ENCODE measurements at places on chromosomes 5 and 9.

DNA sequence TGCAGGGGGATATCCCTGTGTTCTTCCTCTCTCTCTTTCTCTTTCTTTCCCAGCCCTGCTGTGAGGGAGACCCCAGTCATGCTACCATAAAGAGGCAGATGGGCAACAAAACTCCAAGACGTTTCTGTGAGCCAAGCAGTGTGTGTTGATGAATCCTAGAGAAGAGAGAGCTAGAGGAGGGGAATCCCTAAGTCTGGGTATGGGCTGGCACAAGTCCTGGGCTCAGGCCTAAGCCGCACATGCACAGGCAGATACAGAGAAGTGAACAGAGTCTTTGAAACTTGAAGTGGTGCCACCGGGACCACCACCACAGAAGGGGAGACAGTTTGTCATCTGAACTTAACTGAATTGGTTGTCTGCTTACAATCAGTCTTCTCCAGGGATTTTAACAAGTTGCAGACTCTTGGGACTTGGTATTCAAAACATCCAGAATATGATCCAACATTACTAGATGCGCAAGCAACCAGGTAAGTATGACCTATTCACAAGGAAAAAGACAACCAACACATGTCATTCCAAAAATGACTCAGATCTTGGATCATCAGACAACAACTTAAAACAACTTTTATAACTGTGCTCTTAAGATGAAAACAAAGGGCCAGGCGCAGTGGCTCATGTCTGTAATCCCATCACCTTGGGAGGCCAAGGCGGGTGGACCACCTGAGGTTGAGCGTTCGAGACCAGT, 10.4 kb upstream of the FAM120A start:
- DNase-seq: no peak

- no peak for DNase-seq
Observed at GRCh38 chr9:86093788-86094555, 5.4 kb downstream of the GOLM1 start.

GRCh38 chr5:18244309-18244708, 610.0 kb downstream of the TAF11L14 start:
- DNase-seq: no peak

GRCh38 chr5:119943148-119943547, 313.8 kb downstream of the FAM170A start:
- DNase-seq: no peak

DNA sequence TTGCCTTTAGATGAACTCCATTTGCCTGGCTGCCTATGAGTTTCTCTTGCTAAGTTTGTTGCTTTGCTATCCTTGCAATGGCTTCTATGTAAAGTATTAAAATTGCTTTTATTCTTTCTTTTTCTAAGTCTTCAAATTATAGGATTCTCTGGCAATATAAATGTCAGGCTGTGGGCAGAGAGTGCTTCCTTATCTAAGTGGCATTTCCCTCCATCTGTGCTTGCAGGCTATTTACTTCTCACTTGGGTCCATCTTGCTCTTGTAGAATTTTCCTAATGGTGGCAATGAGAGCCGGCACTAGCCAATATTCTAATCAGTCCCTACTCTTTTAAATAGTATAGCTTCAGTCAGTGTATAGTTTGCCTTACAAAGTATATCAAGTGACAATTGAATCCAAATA, 63.3 kb downstream of the FAM174A start:
- no peak for DNase-seq

DNA sequence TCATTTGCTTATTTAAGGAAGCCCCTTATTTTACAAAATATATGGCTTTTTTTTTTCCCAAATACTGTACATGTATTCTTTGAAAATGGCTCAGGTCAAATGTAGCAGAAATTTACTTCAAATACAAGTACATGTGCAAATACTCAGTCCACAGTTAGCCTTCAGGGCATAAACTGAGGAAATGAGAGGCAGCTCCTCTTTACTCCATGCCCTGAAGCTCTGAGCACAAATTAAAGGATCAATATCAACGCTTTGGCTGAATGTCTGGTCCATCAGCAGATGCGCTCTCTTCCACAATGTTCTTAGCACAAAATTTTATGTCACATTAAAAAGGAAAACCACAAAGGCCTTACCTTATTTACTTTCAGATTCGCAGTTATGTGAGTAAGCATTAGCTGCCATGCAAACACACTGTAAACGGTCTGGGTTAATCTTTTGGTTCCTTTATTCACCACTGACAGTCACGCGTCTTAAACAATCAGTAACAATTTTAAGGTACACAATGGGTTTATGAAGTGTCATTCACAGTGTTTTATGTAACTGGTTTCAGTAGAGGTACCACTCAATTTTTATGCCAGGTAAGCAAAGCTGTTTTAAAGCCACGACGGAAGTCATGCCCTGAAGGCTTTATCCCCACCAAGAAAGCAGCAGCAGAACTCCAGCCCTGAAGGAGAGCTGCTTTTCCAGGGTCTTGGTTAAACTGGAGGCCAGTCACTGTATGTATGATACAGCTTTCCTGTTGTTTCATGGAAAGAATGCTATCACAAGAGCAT, 103.4 kb downstream of the OTULIN start:
- DNase-seq: no peak

- DNase-seq: no peak
Observed at GRCh38 chr9:5871785-5872184, 18.9 kb upstream of the MLANA start.

DNA sequence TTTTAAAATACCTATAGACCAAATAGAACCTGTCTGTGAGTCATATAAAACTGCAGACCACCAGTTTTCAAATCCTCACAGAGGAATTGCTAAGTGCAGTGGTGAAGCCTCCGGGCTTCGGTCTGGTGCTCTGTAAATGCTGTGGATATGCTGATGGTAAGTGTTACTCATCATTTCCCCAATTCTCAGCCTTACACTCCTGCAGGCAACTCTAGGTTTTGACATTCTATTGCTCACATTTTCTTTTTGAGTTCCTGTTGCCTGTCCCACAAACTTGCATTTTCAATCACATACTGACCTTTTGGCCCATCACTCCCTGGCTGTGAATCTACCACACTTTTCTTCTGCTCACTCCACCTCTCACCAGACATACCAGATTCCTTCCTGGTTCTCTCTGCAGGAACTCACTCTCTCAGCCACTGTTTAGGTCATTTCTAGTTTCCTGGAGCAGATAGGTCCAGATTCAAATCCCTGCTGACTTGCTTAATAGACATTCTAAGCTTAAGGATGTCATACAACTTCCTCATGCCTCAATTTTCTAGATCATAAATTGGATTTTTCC, 192.9 kb downstream of the RAB3C start:
- DNase-seq: no peak

GRCh38 chr5:89268460-89268859, 385.5 kb upstream of the MEF2C start:
- DNase-seq: no peak

DNA sequence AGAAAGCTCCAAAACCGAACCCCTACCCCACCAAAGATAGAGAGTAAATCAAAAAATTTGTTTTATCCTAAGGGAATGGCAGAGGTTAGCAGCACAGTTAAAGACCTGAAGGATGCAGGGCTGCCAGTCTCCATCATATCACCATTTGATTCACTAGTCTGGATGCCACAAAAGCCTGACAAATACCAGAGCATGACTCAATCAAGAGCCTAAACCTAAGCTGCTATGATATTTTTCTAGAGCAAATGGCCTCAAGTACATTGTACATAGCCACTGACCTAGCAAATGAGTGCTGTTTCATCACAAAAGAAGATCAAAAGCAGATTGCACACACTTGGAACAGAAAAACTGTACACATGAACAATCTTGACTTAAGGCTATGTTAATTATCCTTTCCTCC, 48.0 kb downstream of the DPYSL3 start:
- DNase-seq: no peak

GRCh38 chr9:18941060-18941740, 91.8 kb downstream of the SAXO1 start:
- no peak for DNase-seq

GRCh38 chr9:108704156-108704852, 151.5 kb downstream of the ACTL7B start:
- no peak for DNase-seq

DNA sequence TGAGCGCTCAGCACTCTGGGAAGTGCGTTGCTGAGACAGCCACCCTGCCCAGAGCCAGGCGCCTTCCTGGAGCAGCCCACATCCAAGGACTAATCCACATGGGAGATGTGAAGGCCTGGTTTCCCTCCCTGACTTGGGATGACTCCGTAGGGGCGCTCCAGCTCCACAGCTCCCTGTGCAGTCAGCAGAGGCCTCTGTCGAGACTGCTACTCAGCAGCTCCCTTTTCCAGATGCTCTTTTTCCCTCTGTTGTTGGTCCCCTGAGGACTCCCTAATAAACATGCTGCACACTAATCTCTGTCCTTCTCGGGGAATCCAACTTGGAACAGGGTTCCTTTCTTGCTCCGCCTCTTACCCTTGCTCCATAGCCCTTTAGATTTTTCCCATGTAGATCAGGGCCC, 237.3 kb downstream of the ZSWIM6 start:
- no peak for DNase-seq

- no peak for DNase-seq
Observed at GRCh38 chr5:36657563-36657995, 51.2 kb downstream of the SLC1A3 start.

DNA sequence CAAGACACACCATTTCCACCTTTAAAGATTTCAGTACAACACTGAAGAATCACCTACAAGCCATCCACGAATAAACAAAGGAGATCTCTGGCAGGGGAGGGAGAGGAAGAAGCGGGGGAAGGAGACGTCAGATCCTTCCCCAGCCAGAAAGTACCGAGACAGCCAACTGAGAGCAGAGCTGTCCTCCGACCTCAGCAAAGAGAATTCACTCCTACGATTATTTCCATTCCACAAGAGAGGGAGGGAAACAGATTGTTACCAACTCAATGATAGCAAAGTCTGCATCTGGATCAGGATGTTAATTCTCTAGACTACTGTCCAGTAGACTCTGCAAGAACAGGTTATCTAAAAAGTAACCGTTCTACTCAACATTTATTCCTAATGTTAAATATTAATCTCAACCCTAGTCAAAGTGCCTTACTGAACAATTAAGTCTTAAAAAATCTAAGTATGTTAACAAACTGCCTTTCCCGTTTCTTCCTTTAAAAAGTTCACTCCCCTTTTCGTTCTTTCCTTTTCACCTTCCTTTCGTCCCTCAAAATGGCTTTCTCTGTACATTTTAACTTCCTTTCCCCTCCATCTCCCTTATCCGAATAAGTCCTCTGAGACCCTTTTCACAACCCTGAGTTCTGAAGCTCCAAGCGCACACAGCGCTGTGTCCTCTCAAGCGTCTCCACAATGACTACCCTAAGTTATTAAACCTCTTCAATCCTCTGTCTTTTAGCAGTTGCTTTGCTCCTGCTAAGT, 1.4 kb downstream of the CHD1 start:
- DNase-seq: no peak

- no peak for DNase-seq
Observed at GRCh38 chr9:68683433-68683832, 21.6 kb upstream of the PIP5K1B start.

- DNase-seq: no peak
Observed at GRCh38 chr5:87788416-87788815, 375.7 kb upstream of the CCNH start.

DNA sequence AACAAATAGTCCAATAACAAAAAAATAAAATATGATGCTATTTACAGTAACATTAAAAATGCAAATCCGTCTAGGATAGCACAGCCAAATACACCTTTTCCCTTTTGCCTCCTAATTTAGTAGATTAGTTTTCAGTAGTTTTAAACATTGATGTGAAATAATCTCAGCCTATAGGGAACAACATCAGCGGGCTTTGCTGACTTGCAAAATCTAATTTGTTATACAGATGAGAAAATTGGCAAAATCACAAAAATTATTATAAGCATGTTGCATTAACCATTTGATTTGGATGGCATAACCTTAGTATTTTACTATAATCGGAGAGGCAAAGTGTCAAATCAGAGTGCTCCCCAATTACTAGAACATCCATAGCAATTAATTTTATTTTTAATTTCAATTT, 563.5 kb downstream of the CDH18 start:
- DNase-seq: no peak

GRCh38 chr9:101904845-101905244, 166.4 kb upstream of the GRIN3A start:
- DNase-seq: no peak

- DNase-seq: no peak
Observed at GRCh38 chr9:34499076-34499475, 23.7 kb downstream of the ENHO start.

DNA sequence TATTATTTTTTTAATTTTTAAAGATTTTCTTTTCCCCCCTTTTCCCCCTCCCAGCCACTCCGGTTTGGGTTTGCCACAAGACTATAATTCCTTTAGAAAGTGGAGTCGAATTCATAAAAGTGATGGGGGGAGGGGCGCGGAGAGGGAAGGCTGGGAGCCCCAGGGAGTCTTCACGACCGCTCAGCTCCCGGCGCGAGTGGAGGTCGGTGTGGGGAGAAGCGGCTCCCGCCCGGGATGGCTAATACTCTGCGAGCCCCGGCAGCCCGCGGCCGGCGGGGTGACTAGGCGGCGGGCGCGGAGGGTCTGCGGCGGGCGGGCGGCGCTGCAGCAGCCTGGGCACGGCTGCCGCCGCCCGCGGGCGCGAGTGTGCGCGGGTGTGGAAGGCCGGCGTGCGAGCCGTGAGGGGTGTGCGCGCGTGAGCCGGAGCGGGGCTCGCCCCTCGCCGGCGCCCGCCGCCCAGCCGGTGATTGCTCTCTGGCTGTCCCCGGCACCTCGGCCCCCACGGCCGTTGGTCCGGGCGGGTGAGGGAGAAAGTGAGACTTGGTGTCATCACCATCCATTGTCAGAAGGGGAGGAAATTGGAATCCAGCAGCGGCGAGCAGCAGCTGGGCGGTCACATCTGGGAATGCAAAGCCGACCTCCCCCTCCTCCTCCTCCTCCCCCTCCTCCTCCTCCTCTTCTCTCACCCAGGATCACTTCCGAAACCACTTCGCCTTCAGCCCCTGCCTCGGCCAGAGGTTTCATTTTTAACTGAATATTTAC, at the start of gene PARP8:
PARP8 (plus strand) TSS at position 377 of the 762 bp plus-strand sequence. CDS start 459 bp downstream, outside the sequence.
- DNase-seq: no peak

- no peak for DNase-seq
Observed at GRCh38 chr5:81881595-81881994, 90.2 kb upstream of the ATG10 start.

- DNase-seq: no peak
Observed at GRCh38 chr5:62001640-62002039, 304.4 kb upstream of the KIF2A start.
